Mucosa of gallbladder (tissue), 1 donor: ENCODE measurements at places on chromosomes 1 and 21. TPM values are rescaled to one million over a fixed set of nuclear protein-coding genes. Genes with fewer than 3 reads are reported as not detected.

DNA sequence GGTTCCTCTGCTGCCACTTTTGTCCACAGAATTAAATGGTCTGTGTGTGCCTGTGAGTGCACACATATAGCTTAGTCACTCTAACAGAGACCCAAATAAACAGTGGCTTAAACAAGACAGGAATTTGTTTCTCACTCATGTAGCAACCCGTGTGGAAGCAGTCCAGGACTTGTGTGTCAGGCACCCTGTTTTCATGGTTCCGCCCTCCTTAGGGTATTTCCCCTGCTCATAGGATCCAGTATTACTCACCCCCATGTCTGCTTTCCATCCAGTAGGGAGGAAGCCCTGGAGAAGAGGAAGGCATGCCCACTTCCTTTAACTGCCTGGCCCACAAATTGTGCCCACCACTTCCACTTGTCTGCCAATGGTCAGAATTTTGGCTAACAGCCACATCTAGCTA is 41.3 kb upstream of the TACSTD2 start:
- DNase-seq = peak; percentile 12

DNA sequence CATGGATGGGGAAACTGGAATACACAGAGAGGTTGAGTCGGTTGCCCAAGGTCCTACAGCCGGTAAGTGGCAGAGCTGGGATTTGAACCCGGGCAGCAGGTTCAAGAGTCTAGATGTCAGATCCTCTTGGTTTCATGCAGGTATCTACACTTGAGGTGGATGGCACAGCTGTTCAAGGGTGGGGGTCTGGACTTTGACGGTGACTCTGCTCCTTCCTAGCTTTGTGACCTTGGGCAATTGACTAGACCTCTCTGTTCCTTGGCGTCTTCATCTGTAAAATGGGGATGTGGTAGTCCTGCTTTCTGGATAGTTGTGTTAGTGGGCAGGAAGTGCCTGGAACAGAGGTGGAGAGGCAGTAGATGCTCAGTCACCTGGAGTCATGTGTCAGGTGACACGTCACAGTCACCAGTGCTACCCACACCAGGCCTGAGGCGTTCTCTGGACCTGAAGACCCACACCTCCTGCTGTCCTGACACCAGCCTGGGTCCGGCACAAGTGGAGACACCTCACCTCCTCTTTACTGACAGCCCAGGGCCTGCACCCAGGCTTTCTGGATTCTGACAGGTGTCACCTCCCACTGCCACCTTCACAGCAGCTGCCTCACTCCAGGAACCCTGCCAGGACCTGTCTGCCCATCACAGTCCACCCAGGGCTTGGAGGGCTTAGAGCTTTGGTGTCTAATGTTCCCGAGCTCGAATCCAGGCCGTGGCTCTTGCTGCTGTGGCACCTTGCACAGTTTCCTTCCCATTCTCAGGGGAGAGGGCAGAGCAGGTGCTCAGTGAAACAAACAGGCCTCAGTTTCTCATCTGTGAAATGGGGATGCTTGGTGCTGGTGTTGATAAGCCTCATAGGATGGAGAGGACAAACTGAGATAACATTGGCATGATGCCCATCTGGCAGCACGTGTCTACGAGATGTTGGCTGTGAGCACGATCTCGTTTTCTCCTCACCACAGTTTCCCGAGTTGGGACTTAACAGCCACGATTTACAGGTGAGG is 83.2 kb upstream of the RUNX3 start:
- no peak for DNase-seq

DNA sequence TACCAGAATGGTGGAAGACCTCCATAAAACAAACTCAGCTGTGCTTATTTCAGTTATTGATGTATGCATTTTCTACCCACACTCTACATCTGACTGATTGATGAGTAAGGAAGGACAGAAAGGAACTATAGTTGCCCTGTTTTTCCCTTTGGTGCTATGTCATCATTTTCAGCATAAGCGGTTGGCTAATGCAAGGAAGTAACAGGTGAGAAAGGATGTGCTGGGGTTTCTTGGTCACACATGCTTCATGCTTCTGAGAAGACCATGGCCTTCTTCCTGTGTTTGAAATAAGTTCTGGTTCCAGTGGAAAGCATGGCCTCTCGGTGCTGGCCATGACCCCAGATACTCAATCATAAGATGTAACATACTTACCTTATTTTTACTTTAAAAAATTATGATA is 541.2 kb downstream of the PTPRU start:
- no peak for DNase-seq

Gene CYP4X1
- total RNA-seq = 0.78 TPM

Gene LRRC7
- total RNA-seq = 4.1 TPM

- no peak for DNase-seq
These were observed 344.2 kb downstream of the RGS7 start for GRCh38 chr1:241012708-241013340.

Gene DHRS3
- total RNA-seq = 168 TPM

- no peak for DNase-seq
These were observed 96.9 kb downstream of the RGL1 start for GRCh38 chr1:183901748-183902330.

DNA sequence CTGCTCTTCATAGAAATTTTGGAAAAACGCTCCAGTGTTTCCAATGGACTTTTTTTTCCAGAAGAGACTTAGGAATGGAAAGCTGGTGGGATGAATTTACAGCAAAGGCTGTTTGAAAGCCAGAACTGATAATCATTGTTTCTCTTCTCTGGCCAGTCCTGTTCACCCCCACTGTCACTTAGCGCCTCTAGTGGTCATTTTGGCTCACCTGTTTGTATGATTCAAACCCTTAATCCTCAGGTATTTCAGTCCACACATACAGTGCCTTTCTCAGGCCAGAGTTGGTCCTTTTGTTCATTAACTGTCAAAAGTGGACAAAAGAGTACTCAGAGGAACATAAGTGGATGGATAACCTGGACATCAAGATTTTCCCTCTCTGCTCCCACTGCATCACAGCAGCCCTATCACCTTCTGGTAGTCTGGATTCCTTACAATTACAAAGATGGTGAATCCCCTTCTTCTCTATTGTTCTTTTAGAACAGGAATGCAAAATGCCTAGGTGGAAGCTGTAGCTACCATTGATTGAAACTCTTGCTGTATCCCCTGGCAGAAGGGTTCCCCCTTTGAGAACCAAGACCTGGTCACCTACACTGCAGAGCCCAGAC is 177.6 kb upstream of the OLFM3 start:
- no peak for DNase-seq

- no peak for DNase-seq
These were observed 4.8 kb upstream of the ACTL8 start for GRCh38 chr1:17750333-17750732.

- no peak for DNase-seq
These were observed 5.4 kb downstream of the NECTIN4 start for GRCh38 chr1:161083748-161084596.

DNA sequence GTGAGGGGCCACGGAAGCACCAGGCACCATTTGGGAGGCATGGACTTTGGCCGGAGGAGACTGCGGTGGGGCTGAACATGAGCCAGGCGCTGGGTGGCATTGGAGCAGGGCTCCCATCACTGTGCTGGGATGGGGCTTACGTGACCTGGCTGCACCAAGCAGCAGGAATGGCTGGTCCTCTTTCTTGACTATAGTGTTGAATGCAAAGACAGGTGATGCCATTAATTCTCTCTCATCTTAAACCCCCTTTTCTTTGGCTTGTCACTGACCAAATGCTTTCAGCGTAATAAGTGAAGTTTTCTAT is 447.9 kb downstream of the CAMTA1 start:
- no peak for DNase-seq

- DNase-seq = no peak
These were observed 156.0 kb downstream of the IGSF21 start for GRCh38 chr1:18263547-18264120.

Gene SLAMF8
- total RNA-seq = 7.3 TPM

DNA sequence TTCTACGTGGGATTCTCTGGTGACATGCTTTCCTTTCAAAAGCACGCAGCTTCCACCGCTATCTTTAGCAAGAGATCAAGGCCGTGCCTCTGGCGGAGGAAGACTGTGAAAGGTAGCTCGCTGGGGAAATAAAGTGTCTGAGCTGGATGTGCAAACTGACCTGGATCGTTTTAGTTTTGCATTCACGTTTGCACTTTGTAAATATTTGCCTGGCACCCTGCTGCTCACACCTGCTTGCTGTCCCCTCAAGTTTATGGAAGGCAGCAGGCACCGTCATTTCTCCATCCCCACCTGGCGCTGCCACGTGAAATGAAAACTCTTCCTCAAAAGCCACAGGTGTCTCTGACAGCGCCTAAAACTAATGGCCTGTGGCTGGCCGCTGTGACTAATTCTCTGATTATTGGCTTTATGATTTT is 44.0 kb upstream of the TARDBP start:
- DNase-seq = no peak

Gene OR14K1
- total RNA-seq = not detected

Gene C1orf216
- 11.0 TPM for total RNA-seq

Gene MAP10
- total RNA-seq = 2.7 TPM

Gene CYYR1
- total RNA-seq = 10.5 TPM

GRCh38 chr1:43532716-43533115 is 2.0 kb downstream of the PTPRF start:
- DNase-seq = no peak

Gene LRRC38
- not detected for total RNA-seq

- no peak for DNase-seq
These were observed 89.2 kb upstream of the POU3F1 start for GRCh38 chr1:38135625-38136414.

Gene RBM34
- 51.0 TPM for total RNA-seq

- no peak for DNase-seq
These were observed 552.5 kb upstream of the ADAMTS5 start for GRCh38 chr21:27519361-27519760.

Gene FALEC
- total RNA-seq = 1.1 TPM

DNA sequence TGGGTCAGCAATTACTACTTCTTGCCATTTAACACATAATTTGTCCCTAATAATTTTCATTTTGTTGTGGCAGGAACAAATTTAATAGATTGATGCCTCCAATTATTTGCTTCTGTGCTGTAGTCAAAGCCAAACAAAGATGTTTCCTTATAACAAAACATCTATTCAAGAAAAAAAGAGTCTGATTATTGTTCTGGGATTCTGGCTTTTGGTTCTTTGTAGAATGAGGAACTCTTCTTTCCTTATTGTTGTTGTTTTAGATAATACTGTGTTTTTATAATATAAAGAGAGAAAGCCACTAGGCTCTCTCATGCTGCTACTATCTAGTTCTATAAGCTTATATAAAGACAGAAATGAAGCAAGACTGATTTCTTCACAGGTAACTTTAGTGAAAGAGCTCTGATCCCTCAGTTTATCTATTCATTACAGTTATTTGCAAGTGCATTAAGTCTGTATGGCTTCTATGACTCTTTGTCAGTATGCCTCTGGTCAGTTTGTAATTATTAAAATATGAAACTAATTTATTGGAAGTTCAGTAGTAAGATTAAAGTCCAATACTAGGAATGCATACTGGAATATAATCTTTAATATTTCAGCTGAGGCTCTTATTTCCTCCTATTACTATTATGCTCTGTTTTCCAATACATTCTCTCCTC is 37.4 kb downstream of the PRKACB start:
- no peak for DNase-seq

- DNase-seq = no peak
These were observed 39.9 kb upstream of the INSL5 start for GRCh38 chr1:66840929-66841328.

Gene SPATA17
- total RNA-seq = 1.8 TPM

Gene NBPF19
- total RNA-seq = 15.4 TPM

DNA sequence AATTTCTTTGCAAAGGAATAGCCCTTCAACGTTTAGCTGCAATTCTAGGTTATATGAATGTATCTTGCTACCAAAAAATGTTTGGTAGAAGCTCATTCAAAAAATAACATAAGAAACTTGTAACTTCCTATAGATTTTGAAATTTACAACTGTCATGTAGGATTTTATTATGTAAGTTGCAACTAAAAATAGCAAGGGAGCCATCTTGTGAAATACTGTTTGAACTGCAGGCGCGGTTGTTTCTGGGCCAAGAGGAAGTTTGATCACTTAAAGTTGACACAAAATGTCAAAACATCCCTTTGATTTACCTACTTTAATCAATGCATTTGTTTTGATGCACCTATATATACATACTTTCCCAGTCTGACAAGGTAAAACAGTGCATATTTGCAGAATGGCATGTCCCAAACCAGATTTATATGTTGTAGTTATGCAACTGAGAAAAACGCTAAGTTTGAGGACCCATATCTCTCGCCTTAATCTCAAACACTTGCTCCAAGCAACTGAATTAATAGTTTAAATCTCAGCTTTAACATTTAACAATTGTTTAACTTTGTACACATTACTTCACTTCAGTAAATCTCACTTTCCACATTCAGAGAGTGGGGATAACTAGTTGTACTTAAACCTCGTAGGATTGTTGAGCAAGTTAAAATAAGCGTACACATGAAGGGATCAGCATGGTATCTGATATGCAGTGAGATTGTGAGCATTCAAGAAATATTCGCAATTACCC is 63.9 kb downstream of the KCNK2 start:
- DNase-seq = peak; percentile 11

Gene PDE9A
- 22.8 TPM for total RNA-seq

- DNase-seq = peak; percentile 81
These were observed 12.7 kb downstream of the TFF2 start for GRCh38 chr21:42337830-42338728.

Gene TCHHL1
- total RNA-seq = not detected

Gene DNTTIP2
- total RNA-seq = 32.7 TPM

Gene GPR153
- 14.8 TPM for total RNA-seq

DNA sequence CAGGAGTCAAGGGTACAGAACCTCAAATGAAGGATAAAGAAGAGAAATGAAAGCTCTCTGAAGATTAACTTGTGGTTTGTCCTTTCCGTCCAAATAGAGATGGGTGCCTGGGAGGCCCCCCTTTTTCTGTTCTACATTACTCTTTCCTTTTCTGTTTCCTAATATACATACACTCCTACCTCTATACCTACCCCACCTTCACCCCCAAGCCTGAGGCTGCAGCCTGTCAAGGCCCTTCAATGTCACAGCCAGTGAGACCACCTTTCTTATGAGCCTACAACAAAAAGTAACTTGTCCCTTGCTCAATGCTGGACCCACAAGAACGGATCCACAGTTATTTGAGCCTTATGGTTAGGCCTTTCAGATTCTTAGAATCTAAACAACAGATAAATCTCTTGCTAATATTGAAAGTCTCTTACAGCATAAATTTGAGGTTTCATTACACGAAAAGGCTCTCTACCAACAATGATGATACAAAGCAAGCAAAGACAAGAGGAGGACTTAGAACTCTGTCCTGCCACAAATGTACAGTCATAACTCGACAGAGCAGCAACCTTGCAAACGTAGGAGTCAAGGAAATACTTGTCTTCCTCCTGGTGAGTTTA is 4.1 kb upstream of the TRAF3IP3 start:
- no peak for DNase-seq

DNA sequence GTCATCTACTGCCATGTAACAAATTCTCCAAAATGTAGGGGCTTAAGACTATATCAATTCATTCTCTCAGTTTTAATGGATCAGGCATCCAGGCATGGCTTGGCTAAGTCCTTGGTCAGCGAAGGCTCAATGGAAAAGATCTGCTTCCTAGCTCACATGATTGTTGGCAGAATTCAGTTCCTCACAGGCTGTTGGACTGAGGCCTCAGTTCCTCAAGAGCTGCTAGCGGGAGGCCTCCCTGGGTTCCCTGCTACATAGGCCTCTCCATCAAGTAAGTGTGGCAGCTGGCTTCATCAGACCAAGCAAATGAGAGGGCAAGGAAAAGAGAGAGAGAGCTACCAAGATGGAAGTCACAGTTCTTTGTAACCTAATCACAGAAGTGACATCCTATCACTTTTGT is 19.6 kb upstream of the EYA3 start:
- no peak for DNase-seq

Gene PRDM15
- total RNA-seq = 6.4 TPM

GRCh38 chr1:64209221-64209620 is 5.8 kb downstream of the UBE2U start:
- no peak for DNase-seq

- no peak for DNase-seq
These were observed 31.0 kb downstream of the FOXD2 start for GRCh38 chr1:47468709-47469389.
